Upper lobe of right lung (tissue), 1 donor: ENCODE measurements at places on chromosomes 11 and 22. TPM values are rescaled to one million over a fixed set of nuclear protein-coding genes. Genes with fewer than 3 reads are reported as not detected.

DNA sequence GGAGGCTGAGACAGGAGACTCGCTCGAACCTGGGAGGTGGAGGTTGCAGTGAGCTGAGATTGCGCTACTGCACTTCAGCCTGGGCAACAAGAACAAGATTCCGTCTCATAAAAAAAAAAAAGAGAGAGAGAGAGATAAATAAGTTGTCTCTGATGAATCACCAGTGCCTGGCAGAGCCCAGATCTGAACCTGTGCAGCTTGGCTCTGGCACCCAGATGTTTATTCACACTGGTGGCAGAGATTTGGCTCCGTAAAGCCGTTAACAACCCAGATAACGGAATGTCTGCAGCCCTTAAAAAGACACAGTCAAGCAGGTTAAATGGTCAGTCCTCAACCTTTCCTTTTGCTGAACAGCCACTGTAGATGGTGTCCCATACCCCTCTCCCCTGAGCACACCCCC, 33.5 kb upstream of the RTL6 start:
- no peak for DNase-seq

DNA sequence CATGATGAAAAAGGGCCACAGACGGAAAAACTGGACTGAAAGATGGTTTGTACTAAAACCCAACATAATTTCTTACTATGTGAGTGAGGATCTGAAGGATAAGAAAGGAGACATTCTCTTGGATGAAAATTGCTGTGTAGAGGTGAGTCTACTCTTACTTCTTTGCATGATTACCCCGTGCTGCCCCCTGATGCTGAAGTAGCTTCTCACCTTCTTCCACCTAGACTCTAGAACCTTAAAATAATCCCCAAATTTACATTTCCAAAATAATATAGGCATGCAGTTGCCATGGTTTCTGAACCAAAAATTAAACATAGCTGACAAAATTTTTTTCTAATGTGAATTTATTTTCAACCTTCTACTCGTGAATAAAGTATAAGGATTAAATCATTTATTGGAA, 64.2 kb downstream of the SWAP70 start:
- DNase-seq: no peak

GRCh38 chr11:123143921-123144320, 51.1 kb downstream of the CLMP start:
- no peak for DNase-seq

DNA sequence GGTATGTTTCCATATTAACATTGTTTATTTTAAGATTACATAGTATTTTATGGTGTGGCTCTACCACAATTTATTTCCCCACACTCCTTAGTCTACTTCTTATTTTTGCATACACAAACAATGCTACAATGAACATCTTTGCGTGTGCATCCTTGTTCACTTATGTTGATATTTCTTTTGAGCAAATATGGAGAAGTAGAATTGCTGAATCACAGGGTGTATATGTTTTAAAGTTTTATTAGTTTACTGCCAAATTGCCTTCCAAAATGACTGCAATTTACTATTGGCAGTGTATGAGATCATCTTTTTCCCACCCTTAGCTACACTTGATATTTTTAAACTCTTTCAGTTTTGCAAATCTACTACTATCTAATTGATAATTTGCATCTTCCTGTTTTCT, 38.7 kb upstream of the FAR1 start:
- DNase-seq: no peak

GRCh38 chr11:106384429-106384828, 307.0 kb downstream of the AASDHPPT start:
- no peak for DNase-seq

DNA sequence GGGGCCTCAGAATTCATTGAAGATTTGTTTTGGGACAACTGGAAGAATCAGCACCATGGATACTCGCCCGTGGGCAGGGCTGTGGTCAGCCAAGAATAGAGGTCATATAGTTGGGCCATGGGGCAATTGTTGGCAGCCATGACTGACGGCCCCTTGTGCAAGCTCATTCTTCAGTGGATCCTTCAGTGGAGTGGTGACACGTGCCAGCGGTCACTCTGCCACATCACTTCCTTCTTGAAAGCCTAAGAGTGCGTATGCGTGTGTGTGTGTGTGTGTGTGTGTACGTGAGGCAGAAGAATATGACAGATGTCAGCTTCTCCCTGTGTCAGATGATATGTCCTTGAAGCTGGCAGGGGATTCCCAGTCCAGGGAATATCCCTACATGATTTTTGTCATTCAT, 1.8 kb upstream of the IL18BP start:
- peak; percentile 87 for DNase-seq

GRCh38 chr11:129719037-129719436, 96.6 kb upstream of the TMEM45B start:
- no peak for DNase-seq

Gene PPM1F
- total RNA-seq: 51.2 TPM

Gene DDIAS
- 3.8 TPM for total RNA-seq

Gene KDM4E
- total RNA-seq: not detected

GRCh38 chr22:19321757-19322156, 30.2 kb upstream of the CLTCL1 start:
- no peak for DNase-seq

Gene DAGLA
- 6.0 TPM for total RNA-seq
